ENCODE measurements at places on chromosomes 7 and 10. TPM values are rescaled to one million over a fixed set of nuclear protein-coding genes. Genes with fewer than 3 reads are reported as not detected.

DNA sequence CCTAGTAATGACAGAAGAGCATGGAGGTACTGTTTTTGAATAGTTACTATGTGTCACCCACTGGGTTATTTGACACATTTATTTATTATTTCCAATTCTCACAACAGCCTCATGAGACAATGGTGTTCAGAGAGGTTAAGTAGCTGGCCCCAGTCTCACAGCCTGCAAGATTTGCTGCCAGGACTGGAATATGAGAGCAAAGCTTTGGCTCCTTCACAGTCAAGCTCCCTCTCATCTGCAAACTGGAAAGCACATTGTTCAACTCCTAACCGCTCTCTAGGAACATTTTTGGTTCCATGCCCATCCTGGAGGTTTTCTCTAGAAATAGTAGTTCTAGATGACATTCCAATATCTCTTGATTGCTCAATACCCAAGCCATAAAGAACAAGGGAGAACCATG lies 75.5 kb upstream of the CXCL12 start:
- no peak for DNase-seq

DNA sequence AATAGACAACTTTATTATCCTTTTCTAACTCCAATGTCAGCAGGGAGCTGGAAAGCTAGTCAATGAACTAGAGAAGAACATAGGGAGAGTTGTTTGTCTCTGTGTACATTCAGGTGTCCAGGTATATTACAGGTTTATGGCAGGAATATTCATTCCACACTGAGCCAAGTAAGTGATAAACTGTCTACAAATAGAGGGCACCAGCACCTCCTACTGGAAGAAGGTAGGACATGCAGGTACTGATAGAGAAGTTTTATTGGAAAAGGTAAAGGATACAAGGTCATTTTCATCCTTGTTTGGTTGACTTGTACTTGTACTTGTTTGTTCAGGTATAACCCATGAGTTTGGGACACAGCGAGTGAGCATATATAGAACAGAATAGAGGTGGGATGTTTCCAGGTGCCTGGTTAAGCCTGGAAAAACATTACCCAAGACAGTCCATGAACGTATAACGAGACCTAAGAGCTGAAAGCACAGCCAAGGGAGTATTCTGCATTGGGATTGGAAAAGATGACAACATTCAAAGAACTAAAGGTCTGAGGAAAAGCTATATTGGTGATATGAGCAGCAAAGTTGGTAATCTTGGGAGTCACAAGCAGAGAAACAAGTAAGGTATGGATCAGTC lies 61.4 kb upstream of the PPP1R3C start:
- peak; percentile 62 for DNase-seq

GRCh38 chr10:22681783-22682183 lies 32.6 kb downstream of the PIP4K2A start:
- DNase-seq: peak; percentile 17

DNA sequence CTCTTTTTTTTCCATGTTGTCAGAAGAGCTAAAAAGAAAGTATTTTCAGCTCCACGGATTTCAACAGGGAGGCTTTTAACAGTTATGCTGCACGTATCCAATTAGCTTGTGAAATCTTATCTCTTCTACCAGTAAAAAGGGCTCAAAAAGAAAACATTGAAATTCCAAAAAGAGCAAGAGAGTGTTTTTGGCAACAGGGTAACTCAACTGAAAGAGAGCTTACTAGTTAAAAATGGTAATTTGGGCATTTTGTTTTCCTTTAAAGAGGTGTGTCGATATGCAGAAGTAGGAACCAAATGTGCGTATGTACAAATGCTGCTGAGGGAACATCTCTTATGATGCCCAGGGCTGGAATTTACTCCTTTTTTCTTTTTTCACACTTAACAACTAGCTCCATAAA lies 292.8 kb downstream of the PRKG1 start:
- no peak for DNase-seq

GRCh38 chr10:88531392-88532052 lies 51.6 kb downstream of the RNLS start:
- DNase-seq: no peak

GRCh38 chr7:118745927-118746326 lies 521.4 kb downstream of the ANKRD7 start:
- no peak for DNase-seq

Gene LIPJ
- total RNA-seq: not detected

Gene HOXA10
- not detected for total RNA-seq

Gene AUTS2
- total RNA-seq: 44.3 TPM

Gene EGFR
- total RNA-seq: 0.59 TPM

Gene GOT1
- total RNA-seq: 65.7 TPM
